ENCODE measurements at places on chromosomes 16 and 17. TPM values are rescaled to one million over a fixed set of nuclear protein-coding genes. Genes with fewer than 3 reads are reported as not detected.

SBK1 gene
- 3.4 TPM for polyA plus RNA-seq

PPL gene
- not detected for polyA plus RNA-seq

GUCY2D gene
- 0.23 TPM for polyA plus RNA-seq

EVPL gene
- polyA plus RNA-seq: not detected

CHST6 gene
- polyA plus RNA-seq: not detected

ADORA2B gene
- polyA plus RNA-seq: 0.18 TPM

TMEM88 gene
- polyA plus RNA-seq: not detected

PRDM7 gene
- not detected for polyA plus RNA-seq

ITGAX gene
- polyA plus RNA-seq: not detected

WFDC1 gene
- polyA plus RNA-seq: not detected

TLCD2 gene
- not detected for polyA plus RNA-seq

NECAB2 gene
- polyA plus RNA-seq: not detected

IGSF6 gene
- polyA plus RNA-seq: 0.13 TPM

APOBR gene
- 0.24 TPM for polyA plus RNA-seq

SLC9A5 gene
- not detected for polyA plus RNA-seq

WBP2 gene
- polyA plus RNA-seq: 92.2 TPM

GAS2L2 gene
- not detected for polyA plus RNA-seq

PRSS33 gene
- polyA plus RNA-seq: not detected
